Activated effector memory CD4-positive, alpha-beta T cell treated with anti-CD3 and anti-CD28 coated beads, Interleukin-2, amount 50 U/mL, for 16 hours (primary cell): ENCODE measurements at places on chromosomes 1 and 21.

DNA sequence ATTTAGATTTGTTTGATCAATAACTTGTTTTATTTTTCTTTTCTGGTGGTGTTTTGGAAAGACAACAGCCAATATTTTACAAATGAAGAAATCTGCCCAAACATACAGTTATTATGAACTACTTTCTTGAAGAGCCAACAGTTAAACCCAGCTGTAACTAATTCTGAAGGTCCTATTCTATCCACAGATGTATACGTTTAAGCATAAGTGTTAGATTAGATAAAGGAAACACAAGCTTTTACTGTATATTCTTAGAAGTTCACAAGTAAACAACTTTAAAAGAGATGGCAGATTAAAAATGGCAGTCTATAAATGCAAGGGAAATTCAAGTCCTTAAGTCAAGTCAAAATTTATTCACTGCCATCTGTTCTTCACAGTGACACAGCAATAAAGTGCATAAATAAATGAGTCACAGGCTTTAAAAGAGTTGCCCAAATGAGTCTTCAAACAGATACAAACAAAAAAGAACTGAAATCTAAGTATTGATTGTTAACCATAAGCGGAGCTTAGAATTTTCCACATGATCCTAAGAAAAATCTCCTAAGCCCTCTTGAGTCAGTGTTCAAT lies 49.9 kb upstream of the KCNH1 start:
- DNase-seq, result no peak

GRCh38 chr1:26434161-26434752 lies 2.1 kb downstream of the DHDDS start:
- DNase-seq, result no peak

DNA sequence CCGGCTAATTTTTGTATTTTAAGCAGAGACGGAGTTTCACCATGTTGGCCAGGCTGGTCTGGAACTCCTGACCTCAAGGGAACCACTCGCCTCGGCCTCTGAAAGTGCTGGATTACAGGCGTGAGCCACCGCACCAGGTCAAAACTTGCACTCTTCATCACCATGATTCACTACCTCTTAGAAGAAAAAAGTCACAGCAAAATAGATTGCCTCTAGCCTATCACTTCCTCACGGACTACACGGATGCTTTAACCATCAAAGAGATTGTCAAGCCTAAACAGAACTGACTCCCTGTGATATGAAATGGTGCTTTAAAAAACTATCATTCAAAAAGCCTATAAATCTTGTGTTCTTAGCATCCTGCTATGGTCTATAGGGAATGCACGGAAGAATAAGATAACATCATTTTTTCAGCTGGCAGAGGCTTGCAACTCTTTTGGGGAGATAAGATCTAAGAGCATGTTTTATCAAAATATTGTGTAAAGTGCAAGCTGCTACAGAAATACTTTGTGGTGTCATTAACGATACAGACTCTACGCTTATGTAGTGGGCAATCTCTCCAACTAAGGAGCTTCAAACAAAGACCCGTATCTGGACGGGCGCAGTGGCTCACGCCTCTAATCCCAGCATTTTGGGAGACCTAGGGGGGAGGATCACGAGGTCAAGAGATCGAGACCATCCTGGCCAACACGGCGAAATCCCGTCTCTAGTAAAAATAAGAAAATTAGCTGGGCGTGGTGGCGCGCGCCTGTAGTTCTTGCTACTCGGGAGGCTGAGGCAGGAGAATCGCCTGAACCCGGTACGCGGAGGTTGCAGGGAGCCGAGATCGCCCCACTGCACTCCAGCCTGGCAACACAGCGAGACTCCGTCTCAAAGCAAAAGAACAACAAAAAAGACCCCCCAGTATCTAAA lies 966 bp downstream of the TFB2M start:
- DNase-seq, result no peak

DNA sequence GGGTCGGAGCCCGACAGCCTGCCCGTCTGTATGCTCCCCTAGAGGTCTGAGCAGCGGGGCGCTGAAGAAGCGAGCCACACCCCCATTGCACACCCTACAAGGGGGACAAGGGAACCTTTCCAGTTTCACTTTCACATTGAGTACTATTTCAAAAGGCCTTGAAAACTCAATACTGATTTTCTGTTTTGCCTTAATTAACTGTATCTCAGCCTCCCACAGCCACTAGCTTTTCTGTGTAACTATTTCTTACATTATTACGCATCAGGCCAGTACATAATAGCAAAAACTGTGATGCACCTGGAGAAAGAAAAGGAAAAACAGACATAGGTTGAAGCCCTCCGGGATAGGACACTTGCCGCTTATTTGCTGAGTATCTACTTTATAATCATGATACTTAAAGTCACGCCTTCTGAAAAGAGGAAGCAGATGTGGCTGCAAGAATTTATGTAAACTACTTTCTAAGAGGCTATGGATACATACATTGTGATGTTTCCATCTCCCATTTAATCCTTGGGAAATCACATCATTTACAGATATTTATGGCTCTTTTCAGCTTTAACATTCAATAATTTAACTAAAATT lies 1719.5 kb downstream of the MRPL39 start:
- peak; percentile 71 for DNase-seq

GRCh38 chr1:204224655-204225054 lies 10.9 kb upstream of the GOLT1A start:
- DNase-seq, result no peak
